ENCODE measurements at places on chromosomes 1 and 21. TPM values are rescaled to one million over a fixed set of nuclear protein-coding genes. Genes with fewer than 3 reads are reported as not detected.

The EXTL1 gene
- total RNA-seq, result not detected

The NID1 gene
- 7.7 TPM for total RNA-seq

The MPZ gene
- total RNA-seq, result 0.26 TPM

The TOMM20 gene
- total RNA-seq, result 105 TPM

The TNNT2 gene
- 0.17 TPM for total RNA-seq

The RIMKLA gene
- 0.36 TPM for total RNA-seq

The ABCA4 gene
- 0.09 TPM for total RNA-seq

The RBM11 gene
- total RNA-seq, result 0.07 TPM

The C1QC gene
- total RNA-seq, result not detected

The TLR5 gene
- total RNA-seq, result 0.13 TPM

The CD84 gene
- not detected for total RNA-seq

The DTL gene
- 20.4 TPM for total RNA-seq
